ENCODE measurements at places on chromosomes 1 and 21.

DNA sequence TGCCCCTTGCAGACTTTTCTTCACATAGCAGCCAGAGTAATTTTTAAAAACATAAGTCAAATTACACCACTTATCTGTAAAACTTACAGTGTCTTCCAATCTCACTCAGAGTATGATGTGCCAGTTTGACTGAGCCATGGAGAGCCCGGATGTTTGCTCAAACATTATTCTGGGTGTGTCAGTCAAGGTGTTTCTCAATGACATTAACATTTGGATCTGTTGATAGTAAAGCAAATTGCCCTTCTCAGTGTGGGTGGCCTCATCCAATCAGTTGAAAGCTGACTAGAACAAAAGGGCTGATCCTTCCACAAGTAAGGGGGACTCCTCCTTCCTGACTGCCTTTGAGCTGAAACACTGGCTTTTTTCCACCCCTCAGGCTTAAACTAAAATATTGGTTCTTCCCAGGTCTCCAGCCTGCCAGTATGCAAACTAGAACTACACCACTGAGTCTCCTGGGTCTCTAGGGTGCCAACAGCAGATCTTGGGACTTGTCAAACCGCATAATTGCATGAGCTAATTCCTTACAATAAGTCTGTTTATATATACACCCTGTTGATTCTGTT is 157.9 kb upstream of the CTTNBP2NL start:
- no peak for DNase-seq

- no peak for DNase-seq
These were observed 194.6 kb upstream of the SAMSN1 start for GRCh38 chr21:14740692-14741091.

GRCh38 chr21:16579538-16579937 is 849.8 kb downstream of the USP25 start:
- peak; percentile 53 for DNase-seq

DNA sequence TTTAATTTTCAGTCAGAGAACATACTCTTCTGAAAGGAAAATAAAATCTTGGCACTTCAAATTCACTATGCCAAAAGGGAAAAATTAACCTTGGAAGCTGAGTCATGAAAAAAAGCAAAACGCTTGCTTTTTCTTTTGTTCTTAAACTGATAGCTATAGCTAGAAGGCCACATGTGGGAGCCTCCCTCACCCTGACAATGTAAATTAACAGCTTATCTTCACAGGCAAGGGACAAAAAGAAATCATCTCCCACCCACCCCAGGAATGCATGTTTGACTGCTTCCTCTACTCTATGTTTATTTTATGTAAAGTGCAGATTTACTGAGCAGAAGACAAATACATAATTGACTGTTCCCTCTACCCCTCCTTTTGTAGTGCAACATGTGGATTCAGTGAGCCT is 38.0 kb downstream of the EBNA1BP2 start:
- no peak for DNase-seq

DNA sequence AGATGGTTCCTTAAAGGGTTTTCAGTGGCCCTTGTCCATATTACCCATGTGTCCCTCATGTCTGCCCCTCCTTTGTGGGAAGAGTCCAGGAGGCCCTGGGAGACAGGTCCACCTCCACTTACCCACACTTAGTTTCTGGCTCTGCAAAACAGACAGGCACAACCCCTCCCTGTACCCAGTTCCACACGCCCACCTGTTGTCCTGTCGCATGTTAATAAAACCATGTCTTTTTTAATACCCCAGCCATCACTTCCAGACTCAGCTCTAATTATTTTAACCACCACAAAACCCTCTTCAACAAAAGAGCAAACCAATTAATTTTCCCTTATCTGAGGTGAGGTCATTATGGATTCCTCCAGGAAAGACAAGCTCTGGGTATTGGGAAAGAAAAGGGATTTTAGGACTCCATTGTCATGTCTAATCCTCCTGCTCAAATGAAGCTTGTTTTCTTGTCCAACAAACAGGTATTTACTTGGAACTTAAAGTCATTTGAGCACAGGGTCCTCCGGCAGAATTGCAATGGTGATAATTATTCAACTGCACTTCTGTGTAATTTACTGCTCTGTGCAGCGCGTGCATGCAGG is 68.9 kb downstream of the CCDC185 start:
- no peak for DNase-seq

- peak; percentile 37 for DNase-seq
These were observed 99.2 kb upstream of the PALMD start for GRCh38 chr1:99546432-99547416.

GRCh38 chr1:101120868-101121267 is 95.3 kb upstream of the DPH5 start:
- no peak for DNase-seq

GRCh38 chr21:35332841-35333426 is 283.8 kb upstream of the RUNX1 start:
- DNase-seq = no peak

- DNase-seq = peak; percentile 47
These were observed 84.9 kb upstream of the CD1D start for GRCh38 chr1:158095737-158096335.

GRCh38 chr1:164912290-164912689 is 353.3 kb downstream of the PBX1 start:
- DNase-seq = no peak

DNA sequence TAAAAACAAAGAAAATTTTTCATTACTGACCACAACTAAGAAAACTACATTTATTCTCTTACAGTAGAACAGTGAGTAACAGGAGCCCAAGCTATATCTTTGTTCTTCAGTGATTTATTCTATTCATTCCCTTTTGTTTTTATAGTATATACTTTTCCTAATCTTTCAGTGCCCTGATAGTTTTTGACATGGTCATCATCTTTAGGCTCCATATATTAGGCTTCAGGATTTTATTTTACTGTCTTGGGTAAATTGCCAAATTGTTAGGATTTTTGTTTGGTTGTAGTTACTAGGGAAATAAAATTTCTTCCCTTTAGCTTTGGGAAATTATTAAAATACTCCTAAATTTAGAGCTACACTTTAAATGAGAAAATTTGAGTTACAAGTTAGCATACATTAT is 10.3 kb downstream of the FBXO28 start:
- DNase-seq = no peak

GRCh38 chr21:38244407-38244787 is 12.4 kb upstream of the KCNJ15 start:
- no peak for DNase-seq

GRCh38 chr1:192984080-192984479 is 75.1 kb downstream of the UCHL5 start:
- no peak for DNase-seq

DNA sequence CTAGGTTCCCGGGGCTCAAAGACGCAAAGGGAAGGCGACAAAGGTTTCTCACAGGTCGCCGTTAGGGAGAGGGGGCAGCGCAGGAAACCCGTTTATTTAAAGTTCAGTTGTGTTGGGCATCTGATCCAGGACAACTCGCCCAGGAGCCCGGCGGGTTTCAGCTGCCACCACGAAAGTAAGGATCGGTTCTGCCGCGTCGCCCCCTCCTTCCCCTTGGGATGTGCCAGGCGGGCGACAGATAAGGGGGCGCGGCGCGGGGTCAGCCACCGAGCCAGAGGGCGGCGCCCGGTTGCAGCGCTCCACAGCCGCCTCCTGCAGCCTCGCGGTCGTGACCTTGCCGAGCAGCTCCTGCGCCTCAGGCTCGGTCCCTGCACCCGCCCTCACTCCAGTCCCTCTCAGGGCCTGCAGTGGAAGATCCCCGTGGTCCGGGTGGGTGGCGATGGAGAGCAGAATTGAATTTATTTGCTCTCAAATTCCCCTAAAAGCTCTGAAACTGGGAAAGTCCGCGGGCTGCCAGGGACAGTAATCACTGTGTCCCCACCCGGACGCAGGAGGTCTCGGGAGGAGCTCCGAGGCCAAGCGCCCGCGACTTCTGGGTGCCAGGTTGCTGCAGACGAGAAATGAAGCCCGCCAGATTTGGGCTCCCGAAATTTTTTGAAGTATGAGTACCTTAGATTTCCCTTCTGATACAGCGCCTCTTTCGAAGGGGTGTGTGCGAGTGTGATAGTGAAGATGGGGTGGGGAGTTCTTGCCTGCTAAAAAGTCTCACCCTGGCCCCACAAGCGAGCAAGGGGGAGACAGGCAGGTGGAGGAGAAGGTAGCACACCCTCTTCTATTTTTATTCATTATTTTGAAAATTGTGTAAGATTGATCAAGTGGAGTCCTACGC is 28.4 kb upstream of the NFIA start:
- peak; percentile 19 for DNase-seq

- DNase-seq = no peak
These were observed 163.2 kb upstream of the LRRC7 start for GRCh38 chr1:69404486-69404885.

DNA sequence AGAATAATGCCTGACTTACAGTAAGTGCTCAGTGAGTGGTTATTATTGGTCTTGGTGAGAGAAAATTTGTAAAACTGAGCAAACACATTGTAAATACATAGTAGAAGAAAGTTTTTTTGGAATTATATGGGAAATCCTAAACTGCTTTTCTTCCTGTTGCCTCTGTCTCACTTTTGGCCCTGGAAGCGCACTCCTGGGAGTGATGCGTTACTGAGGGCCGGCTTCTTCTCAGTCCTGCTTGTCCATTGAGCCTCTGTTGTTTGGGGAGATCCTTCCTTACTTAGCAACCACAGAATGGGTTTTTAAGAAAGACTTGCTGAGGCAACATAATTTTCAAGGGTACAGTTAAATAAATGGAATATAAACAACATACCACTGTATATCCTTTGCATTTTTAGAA is 166.0 kb downstream of the EDEM3 start:
- DNase-seq = no peak

- no peak for DNase-seq
These were observed 28.6 kb downstream of the UBIAD1 start for GRCh38 chr1:11301601-11302000.

GRCh38 chr1:150537732-150538684 is 11.2 kb upstream of the ADAMTSL4 start:
- peak; percentile 84 for DNase-seq

- DNase-seq = no peak
These were observed 60.0 kb downstream of the NRIP1 start for GRCh38 chr21:15004721-15005370.

GRCh38 chr1:115761601-115762302 is 6.8 kb downstream of the CASQ2 start:
- no peak for DNase-seq

DNA sequence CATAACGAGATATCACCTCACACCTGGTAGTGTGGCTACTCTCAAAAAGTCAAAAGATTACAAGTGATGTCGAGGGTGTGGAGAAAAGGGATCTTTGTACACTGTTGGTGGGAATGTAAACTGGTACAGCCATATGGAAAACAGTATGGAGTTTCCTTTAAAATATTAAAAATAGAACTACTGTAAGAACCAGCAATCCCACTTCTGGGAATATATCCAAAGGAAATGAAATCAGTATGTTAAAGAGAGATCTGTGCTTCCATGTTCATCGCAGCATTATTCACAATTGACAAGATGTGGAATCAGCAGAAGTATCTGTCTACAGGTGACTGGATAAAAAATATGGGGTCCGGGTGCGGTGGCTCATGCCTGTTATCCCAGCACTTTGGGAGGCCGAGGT is 7.6 kb upstream of the PIK3C2B start:
- no peak for DNase-seq

- DNase-seq = no peak
These were observed 6.8 kb upstream of the EPS8L3 start for GRCh38 chr1:109770331-109771095.

DNA sequence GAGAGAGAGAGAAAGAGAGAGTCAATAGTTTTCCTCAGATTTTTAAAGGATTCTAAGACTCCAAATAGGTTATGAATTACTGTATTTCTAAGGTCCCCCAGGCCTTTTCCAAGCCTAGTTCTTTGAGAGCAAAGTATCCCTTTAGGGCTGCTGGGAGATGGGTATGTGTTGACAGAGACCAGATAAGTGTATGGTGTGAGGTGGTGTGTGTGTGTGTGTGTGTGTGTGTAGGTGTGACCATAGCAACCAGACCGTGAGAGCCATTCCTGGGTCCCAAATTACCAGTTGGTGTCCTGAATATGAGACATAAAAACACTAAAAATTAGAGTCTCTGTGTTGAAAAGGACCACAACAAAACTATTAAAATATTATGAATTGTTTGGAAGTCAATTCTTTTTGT is 41.7 kb upstream of the DNAJC6 start:
- no peak for DNase-seq

GRCh38 chr1:42960566-42961311 is 2.1 kb upstream of the SLC2A1 start:
- no peak for DNase-seq

GRCh38 chr1:164678136-164678700 is 119.2 kb downstream of the PBX1 start:
- DNase-seq = no peak

DNA sequence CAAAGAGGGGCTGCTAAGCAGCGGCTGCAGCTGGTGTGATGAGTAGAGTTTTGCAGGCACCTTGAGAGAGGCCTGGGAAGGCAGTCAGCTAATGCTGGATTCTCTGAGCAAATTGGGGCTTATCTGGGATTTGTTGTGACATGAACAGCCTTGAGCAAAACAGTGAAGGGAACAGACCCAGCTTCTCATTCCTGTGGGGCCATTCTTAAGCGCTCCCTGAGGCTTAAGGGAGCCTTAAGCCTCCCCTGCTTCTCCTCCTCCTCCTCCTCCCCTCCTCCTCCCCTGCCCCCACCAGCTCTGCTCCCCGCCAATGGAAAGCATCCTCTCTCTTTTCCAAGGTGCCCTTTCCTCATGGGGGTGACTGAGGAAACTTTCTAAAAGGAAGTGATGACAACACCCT is 21.3 kb downstream of the HMGCS2 start:
- peak; percentile 9 for DNase-seq

GRCh38 chr1:30273021-30273325 is 450.4 kb downstream of the MATN1 start:
- no peak for DNase-seq

DNA sequence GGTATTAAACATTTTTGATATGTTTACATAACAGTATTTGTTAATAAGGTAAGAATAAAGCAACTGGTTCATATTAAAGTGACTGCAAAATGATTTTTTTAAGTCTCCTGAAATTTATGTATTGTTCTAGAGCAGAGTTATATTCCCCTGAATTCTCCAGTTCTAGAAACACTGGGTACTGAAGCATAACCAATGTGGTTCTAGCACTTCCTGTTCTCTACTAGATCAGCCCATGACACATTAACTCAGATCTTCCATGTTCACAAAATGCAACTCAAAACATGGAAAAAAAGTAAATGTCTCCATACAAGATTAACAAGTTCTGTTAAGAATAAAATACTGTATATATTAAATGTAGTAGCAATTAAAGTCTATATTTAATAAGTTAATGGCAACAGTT is 3.9 kb downstream of the NEGR1 start:
- DNase-seq = no peak

- DNase-seq = peak; percentile 92
These were observed 18.0 kb upstream of the ID3 start for GRCh38 chr1:23577056-23578004.

GRCh38 chr1:110161165-110161564 is 10.9 kb downstream of the SLC6A17 start:
- no peak for DNase-seq

Data from fibroblast of pulmonary artery (primary cell).